Stimulated activated CD4-positive, alpha-beta T cell treated with anti-CD3 and anti-CD28 coated beads, Interleukin-1b, Interleukin-23, amount 100 ng/mL, for 24 hours (primary cell): ENCODE measurements at places on chromosomes 12 and 14.
A peak's percentile ranks its signal among the peaks of the same experiment; 100 is the strongest.

GRCh38 chr12:12636641-12637040, 25.0 kb downstream of the CREBL2 start:
- DNase-seq = no peak

GRCh38 chr12:14785568-14785967, 17.7 kb downstream of the WBP11 start:
- no peak for DNase-seq

DNA sequence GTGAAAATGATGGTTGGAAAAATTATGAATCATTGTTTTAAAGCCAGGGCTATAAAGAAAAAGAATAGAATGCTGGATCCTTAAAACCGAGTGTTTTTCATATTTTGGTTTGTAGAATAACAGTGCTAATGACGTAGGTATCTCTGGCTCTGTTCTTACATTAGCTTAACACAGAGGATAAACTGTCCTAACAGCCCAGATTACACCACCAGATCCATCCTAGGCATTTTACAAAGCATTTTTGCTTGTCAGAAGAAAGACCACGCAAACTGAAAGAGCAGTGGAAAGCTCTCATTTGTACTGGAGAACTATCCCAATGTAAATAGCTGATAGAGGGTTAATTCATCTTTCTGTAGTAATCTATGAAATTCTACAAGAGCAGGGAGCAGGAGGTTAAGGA, 13.6 kb downstream of the IFT81 start:
- no peak for DNase-seq

DNA sequence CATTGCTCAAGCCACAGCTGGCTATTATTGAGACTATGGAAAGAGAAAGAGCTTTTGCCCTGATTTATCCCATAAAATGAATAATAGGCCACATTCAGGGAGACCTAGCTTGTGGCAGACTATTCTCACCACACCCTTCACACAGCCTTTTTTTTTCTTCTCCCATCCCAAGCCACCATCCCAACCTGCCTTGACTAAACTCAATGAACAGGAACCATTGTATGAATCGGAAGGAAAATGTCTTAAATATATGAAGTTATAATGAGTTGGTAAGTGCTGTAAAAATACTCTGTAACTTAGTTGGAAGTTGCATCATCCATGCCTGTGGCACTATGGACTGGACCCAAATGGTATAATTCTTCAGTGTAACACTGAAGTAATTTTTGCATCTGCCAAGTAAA, 338.4 kb downstream of the RAD51B start:
- no peak for DNase-seq

DNA sequence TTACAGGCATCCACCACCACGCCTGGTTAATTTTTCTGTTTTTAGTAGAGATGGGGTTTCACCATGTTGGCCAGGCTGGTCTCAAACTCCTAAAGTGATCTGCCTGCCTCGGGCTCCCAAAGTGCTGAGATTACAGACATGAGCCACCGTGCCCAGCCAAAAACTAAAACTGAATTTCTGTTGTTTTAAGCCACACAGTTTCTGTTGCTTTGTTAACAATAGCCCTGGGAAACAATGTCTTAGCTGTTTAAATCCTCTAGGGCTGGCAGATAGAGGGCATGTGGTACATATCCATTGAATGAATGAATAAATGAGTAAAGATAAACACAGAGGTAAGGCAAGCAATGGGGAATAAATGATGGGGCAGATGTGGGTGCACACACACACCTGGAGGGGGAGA, 8.0 kb upstream of the EIF5 start:
- no peak for DNase-seq

GRCh38 chr14:98897605-98898309, 374.2 kb downstream of the BCL11B start:
- no peak for DNase-seq

GRCh38 chr12:13539051-13539450, 342.5 kb downstream of the EMP1 start:
- no peak for DNase-seq

- no peak for DNase-seq
Observed at GRCh38 chr12:118827047-118827446, 154.3 kb upstream of the SRRM4 start.

- no peak for DNase-seq
Observed at GRCh38 chr12:133120385-133121191, 9.5 kb downstream of the ZNF891 start.

DNA sequence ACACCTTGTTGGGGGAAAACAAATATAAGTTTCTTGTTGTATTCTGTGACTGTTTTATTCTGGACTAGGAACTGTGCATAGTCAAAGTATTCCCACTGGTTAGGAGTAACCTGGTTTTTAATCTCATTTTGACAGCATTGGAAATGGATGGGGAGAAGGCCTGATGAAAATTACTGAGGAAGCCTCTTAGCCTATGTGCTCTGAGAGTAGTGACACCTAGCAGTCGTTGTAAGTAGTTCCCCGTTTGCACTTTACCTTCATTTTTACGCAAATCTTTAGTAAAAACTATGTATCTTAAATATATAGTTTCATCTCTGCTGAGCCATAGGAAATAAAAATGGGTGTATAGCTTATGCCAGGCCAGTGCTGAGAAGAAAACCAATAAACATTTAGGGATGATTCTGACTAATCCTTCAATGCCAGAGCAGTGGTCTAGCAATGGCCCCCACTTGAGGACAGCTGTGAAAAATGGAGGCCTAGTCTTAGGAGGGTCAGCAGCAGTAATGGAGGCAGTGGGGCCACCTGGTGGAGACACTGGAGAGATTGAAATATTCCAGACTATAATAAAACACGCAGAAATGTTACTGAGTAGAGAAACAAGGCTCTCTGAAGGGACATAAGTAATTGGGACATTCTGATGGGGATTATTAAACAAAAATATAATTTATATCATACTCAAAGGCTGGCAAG, 133.2 kb upstream of the NOVA1 start:
- DNase-seq = no peak

DNA sequence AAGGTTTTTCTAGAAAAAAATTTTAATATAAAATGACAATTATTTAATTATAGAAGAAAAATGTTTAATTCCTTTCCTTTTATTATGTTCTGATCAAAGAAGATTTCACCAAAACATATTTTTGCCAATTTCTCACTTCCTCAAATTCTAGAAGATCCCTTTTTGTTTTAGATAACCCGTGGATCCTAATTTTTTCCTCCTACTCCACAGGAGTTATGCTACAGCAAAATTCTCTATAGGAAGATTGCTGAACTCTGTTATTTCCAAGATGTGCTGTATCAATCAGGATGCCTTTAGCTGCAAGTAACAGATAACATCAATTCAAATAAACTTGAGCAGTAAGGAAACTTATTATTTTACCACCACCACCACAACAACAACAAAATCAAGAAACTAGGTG, 3.8 kb upstream of the SNX6 start:
- DNase-seq = no peak

DNA sequence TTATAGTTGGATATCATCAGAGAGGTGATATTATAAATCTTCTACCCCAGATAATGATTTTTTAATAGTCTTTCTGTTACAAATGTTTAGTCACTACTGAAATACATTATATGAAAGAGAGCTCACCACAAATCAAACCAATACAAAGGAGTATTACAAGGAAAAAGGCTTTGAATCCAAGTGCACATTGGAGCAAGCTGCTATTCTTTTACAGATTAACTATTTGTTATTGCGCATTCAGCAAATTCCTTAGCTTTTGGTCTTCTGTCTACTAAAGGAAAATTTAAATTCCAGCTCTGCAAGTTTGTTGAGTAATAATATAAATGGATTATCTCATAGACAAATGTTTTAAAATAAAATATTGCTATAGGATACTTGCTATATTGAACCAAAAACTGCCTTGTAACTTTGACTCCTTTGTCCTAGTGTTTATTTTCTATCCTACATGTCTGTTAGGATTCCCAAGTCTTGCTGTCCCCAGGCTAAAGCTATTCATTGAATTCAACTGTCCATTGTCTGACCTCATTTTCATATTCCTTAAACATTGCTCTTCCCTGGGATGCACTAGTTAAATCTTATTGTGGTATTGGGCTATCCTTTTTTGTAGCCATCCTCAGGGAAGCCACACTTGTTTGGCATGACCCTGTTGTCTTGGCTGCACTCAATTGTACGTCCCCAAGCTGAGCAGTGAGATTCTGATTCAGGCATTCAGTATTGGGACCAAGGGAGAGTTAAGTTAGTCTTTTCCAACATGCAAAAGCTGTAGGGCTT, 41.5 kb downstream of the PDE3A start:
- no peak for DNase-seq

- no peak for DNase-seq
Observed at GRCh38 chr12:116090516-116090915, 187.0 kb downstream of the MED13L start.

GRCh38 chr12:22459838-22460490, 84.4 kb downstream of the C2CD5 start:
- DNase-seq = no peak

DNA sequence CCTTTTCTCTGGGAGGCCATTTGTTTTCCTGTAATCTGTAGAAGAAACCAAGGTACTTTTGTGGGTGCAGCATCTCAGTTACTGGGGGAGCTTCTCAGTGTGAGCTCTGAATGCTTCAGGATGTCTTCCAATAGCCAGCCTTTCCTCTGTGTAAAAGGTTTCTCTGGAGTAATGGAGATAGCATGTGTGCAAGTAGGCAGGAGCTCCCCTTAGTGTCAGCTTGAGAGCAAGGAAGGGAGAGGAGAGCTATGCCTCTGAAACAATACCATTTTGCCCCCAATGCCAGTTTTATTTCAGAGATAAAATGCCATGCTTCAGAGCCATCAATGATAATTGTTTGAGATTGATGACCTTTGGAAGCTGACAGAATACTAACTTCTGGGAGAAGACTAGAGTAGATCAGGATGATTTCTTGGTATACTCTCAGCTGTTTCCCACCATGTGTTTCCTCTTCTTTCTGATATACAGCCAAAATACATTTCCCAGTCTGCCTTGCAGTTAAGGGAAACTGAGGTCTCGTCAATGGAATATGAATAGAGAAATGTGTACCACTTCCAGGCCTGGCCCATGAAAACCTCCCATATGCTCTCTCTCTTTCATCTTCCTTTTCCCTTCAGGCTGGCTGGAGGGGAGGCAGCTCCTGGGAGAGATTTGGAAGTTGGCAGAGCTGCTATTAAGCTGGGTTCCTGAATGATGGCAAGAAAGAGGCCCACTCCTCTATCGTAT, 125.7 kb downstream of the CRADD start:
- no peak for DNase-seq

DNA sequence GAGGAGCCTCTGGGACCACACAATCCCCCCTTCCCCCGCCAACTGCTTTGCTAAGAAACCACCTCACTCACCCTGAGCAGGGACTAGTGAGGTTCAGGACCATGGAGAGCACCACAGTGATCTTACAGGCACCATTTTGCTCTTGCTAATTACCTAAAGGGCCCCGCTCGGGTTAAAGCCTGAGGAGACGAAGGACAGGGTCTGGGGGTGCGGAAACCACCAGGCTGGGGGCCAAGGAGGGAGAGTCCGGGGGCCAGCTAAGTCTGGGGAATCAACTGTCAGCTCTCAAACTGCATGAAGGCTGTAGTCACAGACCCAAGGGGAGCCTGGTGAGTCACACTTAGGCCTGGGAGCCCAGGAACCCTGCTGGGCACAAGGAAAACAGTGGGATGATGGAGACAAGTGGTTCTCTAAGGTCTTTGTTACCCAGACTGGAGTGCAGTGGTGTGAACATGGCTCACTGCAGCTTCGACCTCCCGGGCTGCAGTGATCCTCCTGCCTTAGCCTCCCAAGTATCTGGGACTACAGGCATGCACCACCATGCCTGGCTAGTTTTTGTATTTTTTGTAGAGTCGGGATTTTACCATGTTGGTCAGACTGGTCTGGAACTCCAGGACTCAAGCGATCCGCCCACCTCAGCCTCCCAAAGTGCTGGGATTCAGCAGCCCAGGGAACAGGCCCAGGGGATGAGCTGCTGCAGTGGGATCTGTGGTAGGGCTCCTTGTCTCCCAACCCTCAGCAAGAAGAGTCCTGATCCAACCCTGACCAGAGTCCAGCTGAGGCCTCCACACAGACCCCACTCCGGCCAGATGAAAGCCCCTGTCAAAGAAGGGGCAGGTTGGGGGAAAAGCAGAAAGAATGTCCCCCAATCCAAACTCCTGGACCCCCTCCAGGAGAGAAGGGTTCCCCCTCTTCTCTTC, 98.8 kb downstream of the CALM1 start:
- no peak for DNase-seq

DNA sequence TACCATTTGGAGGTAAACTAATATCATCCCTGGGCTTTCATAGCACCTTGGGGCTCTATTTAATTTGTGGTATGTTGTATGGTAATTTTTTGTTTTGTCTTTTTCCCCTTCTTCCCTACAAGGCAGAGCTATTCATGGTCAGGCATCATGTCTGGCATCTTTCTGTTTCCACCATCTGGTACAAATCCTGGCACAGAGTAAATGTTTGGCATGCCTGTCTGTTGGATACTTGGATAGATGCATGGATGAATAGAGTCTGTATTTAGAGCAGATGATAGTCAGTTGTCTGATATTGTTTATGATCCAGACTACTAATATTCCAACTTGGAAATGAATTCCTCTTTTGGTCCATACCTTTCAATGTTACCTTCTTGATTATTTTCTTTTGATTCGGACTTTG, 139.8 kb downstream of the NEDD1 start:
- DNase-seq = no peak

GRCh38 chr14:88106377-88106776, 101.4 kb downstream of the GPR65 start:
- DNase-seq = no peak

- no peak for DNase-seq
Observed at GRCh38 chr12:98644433-98644711, 216 bp downstream of the IKBIP start.

- no peak for DNase-seq
Observed at GRCh38 chr12:120125792-120126634, 9.5 kb upstream of the RAB35 start.

- no peak for DNase-seq
Observed at GRCh38 chr14:80403036-80403435, 191.7 kb upstream of the DIO2 start.

GRCh38 chr12:26097046-26097878, 27.6 kb downstream of the BHLHE41 start:
- peak; percentile 14 for DNase-seq

- DNase-seq = no peak
Observed at GRCh38 chr12:56808954-56809353, 45.8 kb downstream of the HSD17B6 start.

- DNase-seq = no peak
Observed at GRCh38 chr14:27686137-27686536, 1080.5 kb upstream of the FOXG1 start.

GRCh38 chr12:121038861-121039668, at the start of gene OASL:
OASL (minus strand) TSS chr12:121039246; CDS start chr12:121038971, 275 bp downstream.
- no peak for DNase-seq

- DNase-seq = no peak
Observed at GRCh38 chr12:99157946-99158345, 489.6 kb upstream of the GARIN6 start.

- DNase-seq = no peak
Observed at GRCh38 chr14:105418269-105419194, 1.1 kb upstream of the MTA1 start.
